ENCODE measurements at places on chromosomes 2 and 18.

GRCh38 chr2:124112966-124113365 lies 87.9 kb downstream of the CNTNAP5 start:
- DNase-seq, result no peak

- DNase-seq, result no peak
Observed at GRCh38 chr2:121888189-121888557, 132.7 kb downstream of the TSN start.

DNA sequence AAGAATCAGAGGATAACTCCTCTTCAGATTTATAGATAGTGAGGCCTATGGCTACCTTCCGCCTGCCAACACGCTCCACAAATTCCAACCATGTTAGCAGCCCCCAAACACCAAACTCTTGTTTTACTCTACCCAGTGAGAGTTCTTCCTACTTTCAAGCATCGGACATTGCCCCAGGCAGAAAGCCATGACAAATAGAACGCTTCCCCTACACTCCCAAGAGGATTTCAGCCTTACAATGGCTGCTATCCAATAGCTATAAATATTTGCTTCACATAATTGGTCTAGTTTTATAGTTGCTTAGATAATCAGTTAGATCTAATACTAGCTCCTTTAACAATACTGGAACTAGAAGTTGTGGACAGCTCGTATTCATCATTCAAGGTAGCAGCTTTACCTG lies 503.4 kb upstream of the VRK2 start:
- DNase-seq, result no peak

DNA sequence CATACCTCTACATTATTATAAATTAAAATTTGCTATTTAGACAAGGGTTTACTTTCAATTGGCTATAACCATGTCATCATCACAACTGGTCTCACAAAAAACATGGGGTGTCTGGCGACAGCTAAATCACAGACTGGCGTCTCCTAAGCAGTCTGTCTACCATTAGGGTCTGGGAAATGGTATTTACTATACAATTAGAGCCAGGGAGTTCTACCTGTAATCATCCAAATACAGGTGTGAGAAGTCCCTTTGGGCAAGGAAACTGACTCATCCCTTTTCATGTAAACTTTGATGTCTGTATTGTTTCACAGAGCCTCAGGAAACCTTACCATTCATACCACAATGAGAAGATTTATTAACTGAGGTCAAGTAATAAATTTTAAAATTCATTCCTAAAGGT lies 126.7 kb downstream of the OLA1 start:
- DNase-seq, result no peak

- no peak for DNase-seq
Observed at GRCh38 chr2:101349893-101350662, 37.2 kb downstream of the CREG2 start.

DNA sequence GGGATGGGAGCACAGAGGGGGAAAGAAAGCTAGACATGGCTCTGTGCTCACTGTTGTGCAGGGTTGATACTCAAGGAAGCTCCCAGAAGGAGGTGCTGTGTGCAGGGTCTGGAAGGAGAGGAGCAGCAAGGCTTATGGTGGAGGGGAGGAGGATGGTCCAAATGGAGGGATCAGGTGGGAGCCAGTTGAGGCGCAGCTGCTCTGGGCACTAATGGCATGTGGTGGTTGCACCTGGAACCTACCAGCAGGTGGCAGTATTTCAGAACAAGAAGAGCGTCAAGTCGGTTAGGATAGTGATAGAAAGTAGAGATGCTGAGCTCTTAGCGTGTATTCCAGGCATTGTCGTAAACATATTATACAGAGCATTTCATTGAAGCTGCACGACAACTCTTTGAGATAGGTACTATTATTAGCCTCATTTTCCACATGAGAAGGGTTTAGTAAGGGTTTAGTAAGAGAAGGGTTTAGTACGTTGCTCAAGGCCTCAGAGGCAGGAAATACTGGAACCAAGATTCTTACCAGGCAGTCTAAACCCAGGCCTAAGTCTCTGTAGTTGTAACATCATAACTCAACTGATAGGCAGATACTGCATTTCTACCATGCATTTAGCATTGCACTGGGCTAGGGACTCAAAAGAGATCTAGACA lies 223.7 kb downstream of the CYP26B1 start:
- DNase-seq, result peak; percentile 61
